A375 (cell line): ENCODE measurements at places on chromosomes 12 and 14. TPM values are rescaled to one million over a fixed set of nuclear protein-coding genes. Genes with fewer than 3 reads are reported as not detected.

PWP1 gene
- 92.2 and 107 TPM in 2 replicates for total RNA-seq

AP5M1 gene
- 4.7 and 6.1 TPM in 2 replicates for total RNA-seq

POTEM gene
- total RNA-seq, result 1.9 and 4.2 TPM in 2 replicates

IAPP gene
- not detected in 2 replicates for total RNA-seq

TSHR gene
- not detected in 2 replicates for total RNA-seq

TBX3 gene
- 26.4 and 32.7 TPM in 2 replicates for total RNA-seq

CELA1 gene
- 0.27 TPM in 1 of 2 replicates, not detected in the other for total RNA-seq

FSCB gene
- total RNA-seq, result not detected in 2 replicates

DIO3 gene
- total RNA-seq, result not detected in 2 replicates

CLEC7A gene
- total RNA-seq, result not detected in 2 replicates

KLHL33 gene
- total RNA-seq, result 0.05 TPM in 1 of 2 replicates, not detected in the other

RSRC2 gene
- total RNA-seq, result 111 and 118 TPM in 2 replicates

SPX gene
- 1.2 and 2.4 TPM in 2 replicates for total RNA-seq

PRH2 gene
- total RNA-seq, result 0.91 and 0.98 TPM in 2 replicates

EIF4B gene
- total RNA-seq, result 878 and 984 TPM in 2 replicates

LALBA gene
- total RNA-seq, result not detected in 2 replicates

NKX2-1 gene
- 0.11 and 0.61 TPM in 2 replicates for total RNA-seq

TMEM132C gene
- total RNA-seq, result not detected in 2 replicates

LBHD2 gene
- not detected in 2 replicates for total RNA-seq

CAPZA3 gene
- total RNA-seq, result not detected in 2 replicates

TCHP gene
- total RNA-seq, result 36.2 and 48.9 TPM in 2 replicates

GALNT8 gene
- total RNA-seq, result not detected in 2 replicates

EXOC3L4 gene
- 0.29 TPM in 1 of 2 replicates, not detected in the other for total RNA-seq

TGM1 gene
- 0.49 and 1.1 TPM in 2 replicates for total RNA-seq

BDKRB1 gene
- total RNA-seq, result not detected in 2 replicates

FAM90A1 gene
- total RNA-seq, result 0.53 and 0.61 TPM in 2 replicates

CCDC198 gene
- total RNA-seq, result not detected in 2 replicates

CLEC4C gene
- total RNA-seq, result not detected in 2 replicates

TMCC3 gene
- total RNA-seq, result 3.5 and 4.0 TPM in 2 replicates

LHX5 gene
- not detected in 2 replicates for total RNA-seq

CD69 gene
- total RNA-seq, result not detected in 2 replicates

CISTR gene
- not detected in 2 replicates for total RNA-seq

GUCY2C gene
- total RNA-seq, result 0.05 TPM in 1 of 2 replicates, not detected in the other

RNASE7 gene
- total RNA-seq, result not detected in 2 replicates

ITGA5 gene
- total RNA-seq, result 93.5 and 94.4 TPM in 2 replicates

AQP2 gene
- not detected in 2 replicates for total RNA-seq

KCTD10 gene
- total RNA-seq, result 30.9 and 32.5 TPM in 2 replicates

IRAK3 gene
- not detected in 2 replicates for total RNA-seq

PRH1 gene
- 6.1 and 15.7 TPM in 2 replicates for total RNA-seq

KRT71 gene
- not detected in 2 replicates for total RNA-seq

CAPS2 gene
- total RNA-seq, result 0.38 and 0.98 TPM in 2 replicates

NUAK1 gene
- total RNA-seq, result 3.4 and 5.5 TPM in 2 replicates

COX8C gene
- total RNA-seq, result not detected in 2 replicates

LRP1 gene
- 19.3 and 21.0 TPM in 2 replicates for total RNA-seq

TXNRD1 gene
- 200 and 240 TPM in 2 replicates for total RNA-seq

BCL7A gene
- 3.5 and 4.3 TPM in 2 replicates for total RNA-seq

INHBE gene
- 4.3 and 4.9 TPM in 2 replicates for total RNA-seq

OR5AU1 gene
- not detected in 2 replicates for total RNA-seq

SLC25A47 gene
- not detected in 2 replicates for total RNA-seq
